Large intestine (tissue), 12 donors: ENCODE measurements at places on chromosomes 12 and 14. TPM values are rescaled to one million over a fixed set of nuclear protein-coding genes. Genes with fewer than 3 reads are reported as not detected.

DNA sequence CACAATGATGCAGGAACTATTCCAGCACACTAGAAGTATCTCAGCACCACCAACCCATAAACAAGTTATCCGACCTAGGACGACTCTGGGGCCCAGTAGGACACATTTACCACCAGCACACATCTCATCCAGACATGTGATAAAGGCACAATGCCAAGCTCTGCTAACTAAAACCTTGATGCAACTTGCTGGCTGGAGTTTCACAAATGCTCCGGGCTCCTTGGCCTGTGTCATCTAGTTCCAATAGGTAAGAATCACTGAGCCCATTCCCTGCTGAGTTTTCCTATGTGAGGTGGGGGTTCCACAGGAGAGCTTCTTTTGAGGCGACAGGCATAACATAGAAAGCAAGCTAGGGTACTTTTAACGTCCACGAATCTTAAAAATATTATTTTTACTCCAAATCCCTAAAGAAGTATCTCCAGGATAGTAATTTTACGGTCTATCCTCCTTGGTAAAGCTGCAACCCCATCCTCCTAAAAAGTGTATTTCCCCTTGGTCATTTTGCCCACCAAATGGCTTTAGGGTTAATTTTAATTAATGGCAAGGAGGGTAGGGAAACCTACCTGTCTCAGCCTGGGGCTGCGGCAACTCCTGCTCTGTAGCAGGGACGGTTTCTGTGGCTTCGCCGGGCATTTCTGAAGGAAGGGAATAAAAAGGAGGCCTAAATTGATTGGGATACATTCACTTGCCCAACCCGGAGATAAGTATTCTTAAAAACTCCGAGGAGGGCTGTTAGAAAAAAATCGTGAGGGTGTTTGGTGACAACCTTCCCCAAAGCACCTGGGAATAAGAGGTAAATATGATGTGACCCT lies 1.0 kb downstream of the NACA start:
- DNase-seq, result peak; percentile 80
- no peaks in the 10 kb centered on the region for H3K27me3 ChIP-seq
- peak overlapping the region; percentile 88 for H3K27ac ChIP-seq
- H3K4me1 ChIP-seq, result peaks cover 33% of the 10 kb centered on the region
- peak overlapping the region; percentile 88 for H3K4me3 ChIP-seq
- H3K36me3 ChIP-seq, result peaks cover 33% of the 10 kb centered on the region

Gene NXPH4
- 0.91 TPM for polyA plus RNA-seq

- no peak overlapping the region for H3K4me3 ChIP-seq
- no peaks in the 10 kb centered on the region for H3K27me3 ChIP-seq
- DNase-seq, result no peak
- no peaks in the 10 kb centered on the region for H3K4me1 ChIP-seq
These were observed 9.4 kb downstream of the KRT80 start for GRCh38 chr12:52182384-52182783.

Gene SARNP
- 71.4 TPM for polyA plus RNA-seq

GRCh38 chr12:32475724-32476123 lies 76.4 kb downstream of the FGD4 start:
- peaks cover 27% of the 10 kb centered on the region for H3K4me1 ChIP-seq
- no peaks in the 10 kb centered on the region for H3K27me3 ChIP-seq
- H3K36me3 ChIP-seq, result peaks cover 3% of the 10 kb centered on the region
- H3K27ac ChIP-seq, result no peak overlapping the region
- DNase-seq, result no peak
- H3K4me3 ChIP-seq, result no peak overlapping the region

Gene TULP3
- 12.3 TPM for polyA plus RNA-seq

DNA sequence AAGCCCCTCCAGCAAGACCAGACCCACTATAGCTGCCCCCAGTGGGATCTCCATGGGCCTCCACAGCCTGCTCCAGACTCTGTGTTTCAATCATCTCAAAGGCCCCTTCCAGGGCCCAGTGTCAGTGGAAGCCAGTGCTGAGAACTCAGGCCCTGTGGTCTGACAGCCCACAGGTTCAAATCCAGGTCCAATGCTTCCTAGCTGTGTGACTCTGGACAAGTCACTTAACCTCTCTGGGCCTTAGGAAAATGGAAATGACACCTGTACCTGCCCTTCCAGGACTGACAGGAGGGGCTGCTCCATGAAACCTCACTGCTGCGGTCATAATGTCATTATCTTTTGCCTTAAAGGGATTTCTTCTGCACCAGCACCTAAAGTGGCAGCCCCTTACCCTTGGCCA lies 101.9 kb downstream of the NCOR2 start:
- H3K36me3 ChIP-seq, result peaks cover 66% of the 10 kb centered on the region
- H3K27ac ChIP-seq, result no peak overlapping the region
- no peaks in the 10 kb centered on the region for H3K27me3 ChIP-seq
- H3K4me3 ChIP-seq, result no peak overlapping the region
- DNase-seq, result no peak

GRCh38 chr14:79483477-79484388 lies 727.6 kb downstream of the DIO2 start:
- H3K4me3 ChIP-seq, result no peak overlapping the region
- H3K4me1 ChIP-seq, result no peaks in the 10 kb centered on the region
- H3K27me3 ChIP-seq, result no peaks in the 10 kb centered on the region
- H3K27ac ChIP-seq, result no peak overlapping the region

DNA sequence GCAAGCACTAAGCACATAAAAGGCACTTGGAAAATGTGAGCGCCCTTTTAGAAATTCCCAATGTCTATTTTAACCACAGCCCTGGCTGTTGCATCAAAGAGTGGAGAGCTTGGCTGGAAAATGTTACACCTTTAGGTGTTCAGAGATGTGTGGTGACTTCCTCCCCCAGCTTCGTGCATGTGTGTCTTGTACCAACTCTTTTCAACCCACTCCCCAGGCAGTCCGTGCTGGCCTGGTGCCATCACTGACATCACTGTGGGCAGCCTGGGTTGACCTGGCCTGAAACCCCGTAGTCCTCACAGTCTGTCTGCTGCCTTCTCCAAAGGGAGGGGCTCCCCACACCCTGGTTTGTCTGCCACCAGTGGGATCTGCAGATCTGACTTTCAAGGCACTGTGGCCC lies 101.8 kb downstream of the SCARB1 start:
- H3K4me1 ChIP-seq, result peaks cover 3% of the 10 kb centered on the region
- no peaks in the 10 kb centered on the region for H3K36me3 ChIP-seq
- no peak for DNase-seq

DNA sequence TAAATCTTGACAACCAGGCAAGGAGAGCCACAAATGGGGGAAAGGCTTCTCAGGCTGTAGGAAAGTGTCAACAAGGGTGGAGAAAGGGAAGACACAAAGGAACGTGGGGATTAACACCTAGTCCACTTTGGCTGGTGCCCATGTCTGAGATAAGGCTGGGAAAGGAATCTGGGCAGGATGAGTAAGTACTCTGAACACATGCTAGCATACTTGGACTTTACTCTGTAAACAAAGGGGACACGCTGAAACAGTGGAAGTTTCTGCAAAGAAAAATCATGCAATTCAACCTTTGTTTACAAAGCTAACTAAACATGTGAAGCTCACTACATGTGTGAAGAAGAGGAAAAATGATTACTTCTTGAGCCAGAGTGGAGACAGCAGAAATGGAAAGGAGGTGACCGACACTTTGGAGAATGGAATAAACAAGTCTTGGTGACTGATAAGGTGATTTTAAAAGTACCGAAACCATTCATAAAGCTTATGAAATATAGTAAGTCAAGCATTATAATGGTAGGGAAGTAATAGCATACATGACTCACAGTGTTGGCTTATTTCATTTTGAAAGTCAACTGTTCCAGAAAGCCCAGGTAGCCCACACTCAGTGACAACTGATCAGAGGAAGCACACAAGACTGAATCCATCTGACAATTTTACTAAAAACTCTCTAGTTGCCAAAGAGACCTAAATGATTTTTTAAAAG lies 13.2 kb downstream of the CPNE8 start:
- peak overlapping the region; percentile 54 for H3K27ac ChIP-seq
- H3K36me3 ChIP-seq, result no peaks in the 10 kb centered on the region
- H3K4me1 ChIP-seq, result peaks cover 9% of the 10 kb centered on the region

DNA sequence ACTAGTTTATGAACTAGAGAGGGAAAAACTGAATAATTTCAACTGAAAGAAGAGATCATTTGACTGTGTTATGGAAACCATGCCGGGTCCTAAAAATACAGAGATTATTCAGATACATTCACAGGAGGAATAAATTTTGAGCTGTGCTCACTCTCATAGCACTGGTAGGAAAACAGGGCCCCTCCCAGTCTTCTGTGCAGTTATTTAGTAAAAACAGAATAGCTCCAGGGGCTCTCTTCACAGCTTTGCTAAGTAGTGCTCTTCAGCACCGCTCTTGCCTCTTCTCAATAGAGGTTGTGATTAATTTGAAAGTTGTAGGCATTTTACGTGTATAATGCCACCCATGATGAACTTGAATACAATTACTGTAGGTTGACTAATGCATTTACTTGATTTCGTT lies 435.9 kb upstream of the PDE3A start:
- no peaks in the 10 kb centered on the region for H3K36me3 ChIP-seq
- DNase-seq, result no peak
- no peak overlapping the region for H3K4me3 ChIP-seq
- H3K27ac ChIP-seq, result no peak overlapping the region

- H3K4me3 ChIP-seq, result no peak overlapping the region
- no peak for DNase-seq
- H3K36me3 ChIP-seq, result no peaks in the 10 kb centered on the region
- no peaks in the 10 kb centered on the region for H3K27me3 ChIP-seq
These were observed 236.1 kb upstream of the DIO2 start for GRCh38 chr14:80447392-80447791.

Gene APOF
- 0.06 TPM for polyA plus RNA-seq

- no peak overlapping the region for H3K27ac ChIP-seq
- DNase-seq, result no peak
- no peak overlapping the region for H3K4me3 ChIP-seq
- no peaks in the 10 kb centered on the region for H3K4me1 ChIP-seq
These were observed 16.4 kb downstream of the FAM234B start for GRCh38 chr12:13060581-13060980.

GRCh38 chr12:45612044-45612794 lies 117.3 kb upstream of the ARID2 start:
- H3K36me3 ChIP-seq, result no peaks in the 10 kb centered on the region
- H3K4me3 ChIP-seq, result no peak overlapping the region
- no peaks in the 10 kb centered on the region for H3K4me1 ChIP-seq
- H3K27ac ChIP-seq, result no peak overlapping the region
- DNase-seq, result no peak
- no peaks in the 10 kb centered on the region for H3K27me3 ChIP-seq

DNA sequence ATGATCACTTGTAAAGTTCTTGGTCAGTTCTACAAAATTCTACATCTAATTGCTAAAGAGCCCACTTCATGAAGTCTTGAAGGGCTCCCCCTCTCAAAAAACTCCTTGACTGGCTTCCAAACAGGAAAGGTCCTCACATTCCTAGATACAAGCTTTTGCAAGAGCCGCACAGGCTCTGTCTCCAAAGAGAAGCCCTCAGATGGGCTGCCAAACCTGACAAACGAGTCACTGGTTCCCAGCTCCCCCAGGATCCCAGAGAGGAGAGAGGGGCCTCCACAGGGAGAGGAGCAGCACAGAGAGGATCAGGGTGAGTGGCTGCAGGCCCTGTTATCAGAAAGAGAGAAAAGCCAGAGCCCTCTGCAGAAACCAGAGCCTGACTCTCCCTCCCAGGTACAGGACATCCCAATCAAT lies 5.8 kb downstream of the NID2 start:
- H3K36me3 ChIP-seq, result no peaks in the 10 kb centered on the region
- peaks cover 24% of the 10 kb centered on the region for H3K27me3 ChIP-seq
- no peak for DNase-seq
- H3K4me3 ChIP-seq, result no peak overlapping the region
- H3K4me1 ChIP-seq, result peaks cover 5% of the 10 kb centered on the region

DNA sequence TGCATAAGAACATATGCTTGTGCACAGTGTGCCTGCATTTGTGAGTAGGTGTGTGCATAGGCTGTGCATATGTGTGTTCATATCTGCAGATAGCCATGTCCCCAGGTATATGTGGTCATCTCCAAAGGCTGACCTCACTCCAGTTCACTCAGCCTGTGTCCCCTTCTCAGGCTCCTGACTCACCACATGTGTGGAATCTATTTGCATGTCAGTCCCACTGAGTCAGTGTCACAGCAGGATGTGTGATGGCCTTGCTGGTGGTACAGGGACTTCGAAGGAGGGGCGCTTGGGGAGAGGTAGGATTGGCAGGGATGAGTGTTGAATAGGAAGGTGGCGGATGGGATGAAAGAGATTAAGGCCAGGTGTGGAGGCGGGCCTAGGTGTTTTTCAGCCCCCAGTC lies 35.5 kb downstream of the KRT80 start:
- no peak overlapping the region for H3K27ac ChIP-seq
- DNase-seq, result no peak
- no peak overlapping the region for H3K4me3 ChIP-seq
- peaks cover 3% of the 10 kb centered on the region for H3K27me3 ChIP-seq

GRCh38 chr12:57129889-57130288 lies 1.6 kb downstream of the LRP1 start:
- no peaks in the 10 kb centered on the region for H3K27me3 ChIP-seq
- H3K27ac ChIP-seq, result peak overlapping the region; percentile 99
- peaks cover 7% of the 10 kb centered on the region for H3K36me3 ChIP-seq
- no peak for DNase-seq
- peaks cover 49% of the 10 kb centered on the region for H3K4me1 ChIP-seq
